Stimulated activated naive B cell treated with anti-CD40 and anti-IgM and Interleukin-4, amounts not matched to agents 10 μg/mL and 1 μg/mL and 100 μg/mL, for 72 hours (primary cell): ENCODE measurements at places on chromosomes 1 and 21.

- no peak for DNase-seq
These were observed 105.7 kb upstream of the PPP2R5A start for GRCh38 chr1:212179394-212180076.

DNA sequence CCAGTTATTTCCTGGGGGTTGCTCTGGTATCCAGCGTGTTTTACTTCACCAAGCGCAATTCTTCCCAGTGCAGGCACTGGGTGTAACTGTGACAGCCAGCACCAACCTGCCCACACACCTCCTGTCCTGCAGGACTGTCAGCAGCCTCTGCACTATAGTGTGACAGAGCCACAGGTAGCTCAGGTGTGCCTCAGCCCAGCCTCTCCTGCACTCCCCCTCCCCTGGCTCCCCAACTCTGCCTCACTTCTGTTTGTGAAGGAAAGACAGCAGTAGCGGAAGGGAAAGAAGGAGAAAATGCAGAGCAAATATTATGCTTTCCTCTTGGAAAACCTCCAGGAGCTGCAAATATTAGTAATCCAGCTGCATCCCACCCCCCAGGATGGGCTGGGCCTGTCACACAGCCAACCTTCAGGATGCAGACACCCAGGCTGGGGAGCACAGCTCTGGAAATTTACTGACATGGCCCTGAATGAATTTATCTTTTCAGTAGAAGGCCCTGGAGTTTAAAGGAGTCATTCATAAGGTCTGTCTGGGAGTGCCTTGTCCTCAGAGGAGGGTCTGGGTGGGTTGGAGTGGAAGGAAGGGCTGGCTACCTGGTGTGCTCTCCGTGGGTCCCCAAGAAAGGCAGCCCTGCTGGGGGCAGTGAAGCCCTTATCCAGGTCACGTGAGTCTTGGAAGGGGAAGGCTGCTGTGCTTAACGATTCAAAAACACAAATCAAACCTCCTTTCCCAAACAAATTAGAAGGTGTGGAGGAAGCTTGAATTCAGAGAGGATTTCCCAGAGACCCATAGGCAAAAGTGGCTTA is 20.9 kb downstream of the CAPN2 start:
- DNase-seq: no peak

DNA sequence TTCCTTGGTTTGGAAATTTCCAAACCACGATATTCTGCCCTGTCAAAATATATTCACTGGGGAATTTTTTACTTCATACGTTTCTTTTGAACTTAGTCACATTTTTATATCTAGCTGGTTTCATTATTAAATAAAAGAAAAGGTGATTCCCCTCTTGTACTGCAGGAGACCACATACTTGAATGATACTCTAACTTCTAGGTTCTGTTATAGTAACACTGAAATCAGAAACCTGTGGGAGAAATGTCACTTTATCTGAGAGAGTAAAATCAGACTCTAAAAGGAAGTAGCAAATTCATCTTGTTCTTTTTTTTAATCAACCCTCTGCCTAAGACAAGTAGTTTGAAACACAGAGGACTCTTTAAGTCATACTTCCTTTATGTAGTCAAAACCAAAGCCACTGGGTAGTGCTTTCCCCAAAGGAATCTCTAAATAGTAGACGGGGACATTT is 34.4 kb downstream of the MRPL39 start:
- DNase-seq: no peak

GRCh38 chr1:216071262-216071661 is 352.0 kb downstream of the USH2A start:
- DNase-seq: no peak

- no peak for DNase-seq
These were observed 4.8 kb upstream of the SLC2A1 start for GRCh38 chr1:42963378-42964043.
